ENCODE measurements at places on chromosomes 16 and 17. TPM values are rescaled to one million over a fixed set of nuclear protein-coding genes. Genes with fewer than 3 reads are reported as not detected.

The CX3CL1 gene
- under 0.01 TPM for total RNA-seq

The SLC12A3 gene
- not detected for total RNA-seq

The HYDIN gene
- 0.26 TPM for total RNA-seq

The NLGN2 gene
- total RNA-seq = 6.8 TPM

The SLC47A1 gene
- not detected for total RNA-seq

The NFAT5 gene
- 10.1 TPM for total RNA-seq

The CIBAR2 gene
- total RNA-seq = not detected

The PRR29 gene
- 0.52 TPM for total RNA-seq

The CSF3 gene
- total RNA-seq = 0.16 TPM

The SLFN11 gene
- total RNA-seq = 35.1 TPM

The AGRP gene
- total RNA-seq = not detected

The KCNJ18 gene
- total RNA-seq = not detected

The SLC13A2 gene
- not detected for total RNA-seq

The FASN gene
- 63.3 TPM for total RNA-seq

The WNT3 gene
- total RNA-seq = 0.32 TPM

The RASD1 gene
- 0.79 TPM for total RNA-seq

The ASGR2 gene
- total RNA-seq = not detected

The PRR35 gene
- total RNA-seq = not detected

The SHISA9 gene
- total RNA-seq = not detected

The AANAT gene
- total RNA-seq = not detected

The KRTAP9-2 gene
- total RNA-seq = not detected

The RNF157 gene
- total RNA-seq = 0.32 TPM

The BRIP1 gene
- total RNA-seq = 2.0 TPM

The TRIM16 gene
- total RNA-seq = 34.2 TPM

The EMP2 gene
- total RNA-seq = 19.1 TPM

The ZNF48 gene
- total RNA-seq = 3.1 TPM

Data from bronchial smooth muscle cell (primary cell).